ENCODE measurements at places on chromosomes 6 and 20.

DNA sequence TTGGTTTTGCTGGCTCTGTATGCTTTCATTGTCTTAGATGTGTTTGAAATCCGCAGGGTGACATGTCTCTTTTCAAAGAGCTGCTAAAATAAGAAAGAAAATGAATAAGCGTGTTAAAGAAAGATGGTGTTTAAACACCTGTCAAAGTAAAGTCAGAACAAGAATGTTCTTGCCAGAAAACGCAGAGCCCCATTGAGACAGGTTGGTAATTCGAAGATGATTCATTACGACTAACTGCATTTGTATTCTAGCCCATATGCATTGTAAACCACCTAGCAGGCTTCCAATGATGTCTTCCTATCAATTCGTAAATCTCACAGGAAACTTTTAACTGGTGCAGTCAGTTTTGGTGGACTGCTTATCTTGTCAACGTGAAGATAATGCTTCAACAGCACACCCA is 16.8 kb downstream of the PHACTR2 start:
- no peak for DNase-seq

- DNase-seq = no peak
These were observed 8.2 kb upstream of the PYGB start for GRCh38 chr20:25239387-25240370.

DNA sequence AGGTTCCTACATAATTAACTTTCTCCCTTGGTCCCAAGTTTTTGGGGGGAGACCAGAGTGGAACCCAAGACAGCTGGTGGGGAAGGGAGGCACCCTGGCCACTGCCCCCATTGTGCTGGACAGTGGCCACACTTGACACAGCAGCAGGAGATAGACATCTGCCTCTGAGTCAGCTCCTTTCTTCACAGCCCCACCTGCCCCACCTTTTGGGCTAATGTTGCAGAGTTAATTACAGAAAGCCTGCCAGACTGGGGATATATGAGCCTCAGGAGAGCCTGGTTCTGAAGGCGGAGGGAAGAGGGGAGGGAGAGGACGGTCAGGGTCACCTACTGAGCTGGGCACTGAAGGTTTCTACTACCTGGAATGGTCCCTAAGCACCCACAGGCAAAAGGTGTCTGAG is 50.6 kb downstream of the MAFB start:
- DNase-seq = no peak

- no peak for DNase-seq
These were observed 34.0 kb upstream of the FOXO3 start for GRCh38 chr6:108526739-108527174.

- no peak for DNase-seq
These were observed 154.4 kb downstream of the DST start for GRCh38 chr6:56488281-56488680.

- no peak for DNase-seq
These were observed 168.0 kb upstream of the ID4 start for GRCh38 chr6:19669206-19669605.

GRCh38 chr6:44193307-44193910 is 23.3 kb upstream of the MYMX start:
- no peak for DNase-seq

DNA sequence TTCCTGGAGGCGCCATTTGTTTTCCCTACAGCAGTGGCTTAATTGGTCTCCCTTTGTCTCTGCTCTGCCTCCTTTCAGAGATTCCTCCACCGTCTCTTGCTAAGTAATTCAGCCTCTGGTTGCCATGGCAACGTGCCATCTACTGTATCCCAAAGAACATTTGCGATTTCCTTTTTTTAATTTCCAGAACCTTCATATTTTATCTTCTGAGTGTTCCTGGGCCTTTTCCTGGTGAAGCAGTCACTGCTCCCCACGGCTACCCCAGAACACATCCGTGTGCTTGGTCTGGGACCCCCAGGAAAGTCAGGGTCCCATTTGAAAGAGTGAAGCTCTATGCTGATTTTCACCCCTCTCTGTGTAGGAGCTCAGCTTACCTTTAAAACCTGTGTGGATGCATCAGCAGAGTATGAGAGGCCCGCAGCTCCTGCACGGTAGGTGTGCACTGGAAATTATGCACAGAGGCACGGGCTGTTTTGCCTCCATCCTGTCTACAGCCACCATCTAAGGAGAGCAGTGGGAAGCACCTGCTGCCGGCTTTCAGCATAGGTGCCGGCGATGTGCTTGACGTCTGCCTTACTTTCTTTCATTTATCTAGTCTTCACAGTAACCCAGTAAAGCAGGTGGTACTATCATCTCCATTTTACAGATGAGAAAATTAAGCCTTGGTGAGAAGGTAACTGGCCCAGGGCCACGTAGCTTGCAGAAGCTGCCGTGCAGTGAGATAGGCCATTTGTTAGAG is 122.8 kb downstream of the SYCP2 start:
- no peak for DNase-seq

DNA sequence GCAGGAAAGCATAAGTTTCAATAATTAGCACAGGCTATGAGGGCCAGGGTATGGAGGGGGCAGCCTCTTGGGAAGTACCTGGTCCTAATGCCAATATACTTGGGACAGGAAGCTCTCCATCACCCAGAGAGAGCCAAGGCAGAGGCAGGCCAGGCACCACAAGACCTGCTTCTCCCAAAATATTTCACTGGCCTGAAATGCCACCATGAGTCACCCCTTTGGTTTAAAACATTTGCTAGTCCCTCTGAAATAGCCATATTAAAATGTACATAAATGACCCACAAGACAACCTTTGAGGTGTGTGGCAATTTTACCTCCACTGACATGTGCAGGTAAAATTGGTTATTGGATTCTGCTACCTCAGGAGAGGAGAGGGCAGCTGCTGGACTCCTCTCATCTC is 23.4 kb upstream of the SCUBE3 start:
- DNase-seq = no peak

GRCh38 chr20:51579137-51579536 is 36.6 kb upstream of the NFATC2 start:
- DNase-seq = no peak

DNA sequence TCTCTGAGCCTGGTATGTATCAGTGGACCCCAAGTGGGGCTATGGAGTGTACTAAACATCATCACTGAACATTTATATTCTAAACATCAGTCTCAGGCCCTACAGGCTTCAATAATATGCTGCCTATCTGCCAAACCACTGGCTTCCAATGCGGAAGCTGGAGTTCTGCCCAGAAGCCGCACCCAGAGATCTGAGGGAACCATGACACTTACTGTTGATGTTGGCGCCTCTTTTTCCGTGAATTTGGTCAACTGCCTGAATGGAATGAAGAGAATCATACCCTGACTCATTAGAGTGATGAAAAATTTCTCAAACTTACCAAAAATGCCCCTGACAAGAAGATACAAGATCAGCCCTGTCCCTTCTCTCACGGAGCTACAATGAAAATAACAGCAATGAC is 66.2 kb downstream of the SLC22A23 start:
- DNase-seq = no peak

DNA sequence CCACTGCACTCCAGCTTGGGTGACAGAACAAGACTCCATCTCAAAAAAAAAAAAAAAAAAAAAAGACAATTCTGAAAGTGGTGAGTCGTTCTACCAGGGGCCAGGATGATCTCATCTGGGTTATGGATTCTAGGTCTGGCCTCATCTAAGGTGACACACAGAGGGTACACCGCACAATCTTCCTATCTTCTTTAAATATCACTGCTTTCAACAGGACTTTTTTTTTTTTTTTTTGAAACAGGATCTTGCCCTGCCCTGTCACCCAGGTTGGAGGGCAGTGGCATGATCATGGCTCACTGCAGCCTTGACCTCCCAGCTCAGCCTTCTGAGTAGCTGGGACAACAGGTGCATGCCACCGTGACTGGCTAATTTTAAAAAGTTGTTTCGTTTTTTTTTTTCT is 67.7 kb downstream of the SLC16A10 start:
- DNase-seq = no peak

DNA sequence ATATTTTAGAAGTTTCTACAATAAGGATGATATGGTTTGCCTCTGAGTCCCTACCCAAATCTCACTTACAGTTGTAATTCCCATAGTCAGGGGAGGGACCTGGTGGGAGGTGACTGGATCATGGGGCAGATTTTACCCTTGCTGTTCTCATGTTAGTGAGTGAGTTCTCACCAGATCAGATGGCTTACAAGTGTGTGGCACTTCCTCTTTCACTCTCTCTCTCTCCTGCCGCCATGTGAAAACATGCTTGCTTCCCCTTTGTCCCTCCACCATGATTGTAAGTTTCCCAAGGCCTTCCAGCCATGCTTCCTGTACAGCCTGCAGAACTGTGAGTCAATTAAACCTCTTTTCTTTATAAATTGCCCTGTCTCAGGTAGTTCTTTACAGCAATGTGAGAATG is 527.5 kb upstream of the ID4 start:
- DNase-seq = no peak

Data from KG1 (cell line).